ENCODE measurements at places on chromosomes 7 and 10. TPM values are rescaled to one million over a fixed set of nuclear protein-coding genes. Genes with fewer than 3 reads are reported as not detected.

Gene RNF32
- 2.0 TPM for total RNA-seq

Gene SLC26A3
- total RNA-seq = not detected

- no peak for DNase-seq
Measured at GRCh38 chr10:8596929-8597472, 542.5 kb downstream of the GATA3 start.

- no peak for DNase-seq
Measured at GRCh38 chr7:117185124-117185523, 137.7 kb downstream of the WNT2 start.
